ENCODE measurements at places on chromosomes 7 and 10. TPM values are rescaled to one million over a fixed set of nuclear protein-coding genes. Genes with fewer than 3 reads are reported as not detected.
A peak's percentile ranks its signal among the peaks of the same experiment; 100 is the strongest.

The VAX1 gene
- not detected for total RNA-seq

The PON1 gene
- total RNA-seq = 37.4 TPM

The SRRM3 gene
- 1.5 TPM for total RNA-seq

GRCh38 chr7:47588704-47589225 lies 6.9 kb upstream of the TNS3 start:
- peak; percentile 37 for DNase-seq

GRCh38 chr10:49237985-49238384 lies 49.8 kb upstream of the TMEM273 start:
- no peak for DNase-seq

- no peak for DNase-seq
Observed at GRCh38 chr7:100211342-100211780, 8.4 kb upstream of the PVRIG start.

DNA sequence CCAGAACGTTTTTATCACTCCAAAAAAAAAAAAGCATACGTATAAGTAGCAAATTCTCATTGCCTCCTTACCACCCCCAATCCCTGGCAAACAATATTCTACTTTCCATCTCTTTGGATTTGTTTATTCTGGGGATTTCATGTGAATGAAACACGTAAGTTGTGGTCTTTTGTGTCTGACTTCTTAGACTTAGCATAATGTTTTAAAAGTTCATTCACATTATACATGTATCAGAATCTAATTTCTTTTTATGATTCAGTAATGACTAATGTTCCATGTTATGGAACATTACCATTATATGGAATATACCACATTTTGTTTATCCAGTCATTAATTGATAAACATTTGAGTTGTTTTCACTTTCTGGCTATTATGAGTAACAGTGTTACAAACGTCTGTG lies 12.5 kb upstream of the KLHL7 start:
- DNase-seq = no peak

- DNase-seq = peak; percentile 60
Observed at GRCh38 chr7:129188892-129189660, 643 bp downstream of the SMO start.

- DNase-seq = peak; percentile 40
Observed at GRCh38 chr7:90596671-90597562, 796 bp downstream of the CDK14 start.

DNA sequence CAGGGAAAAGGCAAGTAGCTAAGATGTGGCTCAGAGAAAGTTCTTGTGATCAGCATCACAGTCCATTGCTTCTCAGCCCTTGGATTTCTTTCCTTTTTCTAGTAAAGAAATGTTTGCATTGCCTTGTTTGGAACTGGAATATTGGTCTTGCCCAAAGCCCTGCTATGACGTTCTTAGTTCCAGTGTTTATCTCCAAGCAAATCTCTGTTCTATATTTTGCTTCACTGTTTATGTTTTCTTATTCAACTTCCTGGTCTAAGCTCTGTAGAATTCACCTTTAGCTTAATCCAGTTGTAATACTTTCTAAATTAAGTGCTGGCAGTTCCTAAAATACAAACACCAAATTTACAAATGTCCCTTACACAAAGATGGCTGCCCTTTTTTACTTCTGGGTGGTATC lies 88.7 kb upstream of the ZNF438 start:
- no peak for DNase-seq

DNA sequence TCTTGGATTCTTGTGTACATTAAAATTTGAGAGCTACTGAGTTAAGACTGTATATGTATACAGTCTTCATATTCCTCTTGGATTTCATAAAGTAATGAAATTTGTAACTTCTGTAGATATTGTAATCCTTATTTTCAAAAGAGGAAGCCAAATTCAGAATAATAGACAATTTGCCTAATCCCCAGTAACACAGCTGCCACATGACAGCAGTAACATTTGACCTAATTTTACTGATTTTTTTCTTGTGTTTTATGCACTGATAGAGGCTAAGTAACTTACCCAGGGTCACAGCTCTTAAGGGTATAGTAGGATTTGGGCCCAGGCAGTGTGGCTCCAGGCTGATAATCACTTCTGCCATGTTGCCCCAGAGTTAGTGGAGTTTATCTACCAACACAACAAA lies 40.4 kb upstream of the IL6 start:
- DNase-seq = no peak

DNA sequence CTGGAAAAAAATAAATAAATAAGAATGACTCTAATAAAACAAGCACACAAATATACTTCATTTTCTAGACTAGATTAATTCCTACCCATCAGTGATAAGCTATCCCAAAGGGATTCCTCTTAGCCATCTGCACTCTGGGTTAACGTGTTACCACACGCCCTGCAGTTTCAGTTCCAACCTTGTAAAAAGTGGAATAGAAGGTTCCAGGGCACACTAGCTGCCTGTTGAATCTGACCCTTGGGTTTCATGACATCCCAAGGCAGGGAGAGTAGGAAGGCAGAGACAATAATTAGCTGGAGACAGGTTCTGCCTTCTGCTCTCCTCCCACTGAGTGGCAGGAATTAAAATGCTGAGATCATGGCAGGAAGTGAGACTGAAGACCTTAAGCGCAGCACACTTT lies 33.5 kb downstream of the SLC37A3 start:
- no peak for DNase-seq

- DNase-seq = peak; percentile 54
Observed at GRCh38 chr10:102814873-102815661, 22.1 kb downstream of the CYP17A1 start.

DNA sequence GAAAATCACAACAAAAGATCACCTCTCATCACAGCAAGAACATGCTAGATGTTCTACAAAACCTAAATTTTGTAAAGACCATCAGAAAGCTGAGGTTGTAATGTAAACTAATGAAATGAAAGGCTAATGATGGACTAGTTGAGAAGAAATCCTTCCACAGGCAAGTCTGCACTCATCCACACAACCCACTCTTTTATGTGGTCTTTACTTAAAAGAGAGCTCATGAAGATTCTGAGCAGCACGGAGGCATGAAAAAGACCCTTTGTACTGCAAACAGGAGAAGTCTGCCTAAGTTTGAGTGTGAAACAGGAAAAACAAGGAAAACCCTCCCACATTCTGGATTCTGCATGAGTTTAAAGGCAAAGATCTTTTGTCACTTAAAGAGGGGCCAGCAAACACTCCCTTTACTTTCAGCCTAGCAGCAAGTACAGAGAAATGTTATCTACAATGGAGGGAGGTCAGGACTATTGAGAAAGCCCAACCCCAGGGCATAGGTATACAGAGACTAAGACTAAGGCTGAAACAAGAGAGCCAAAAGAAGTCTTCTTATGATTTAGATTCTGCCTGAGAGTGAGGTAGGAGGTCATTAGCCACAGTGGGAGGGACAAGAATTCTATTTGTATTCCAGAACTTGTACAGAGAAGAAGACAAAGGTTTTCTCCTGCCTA lies 521.2 kb upstream of the TEX47 start:
- no peak for DNase-seq

- no peak for DNase-seq
Observed at GRCh38 chr7:30249316-30249715, 35.1 kb upstream of the ZNRF2 start.

DNA sequence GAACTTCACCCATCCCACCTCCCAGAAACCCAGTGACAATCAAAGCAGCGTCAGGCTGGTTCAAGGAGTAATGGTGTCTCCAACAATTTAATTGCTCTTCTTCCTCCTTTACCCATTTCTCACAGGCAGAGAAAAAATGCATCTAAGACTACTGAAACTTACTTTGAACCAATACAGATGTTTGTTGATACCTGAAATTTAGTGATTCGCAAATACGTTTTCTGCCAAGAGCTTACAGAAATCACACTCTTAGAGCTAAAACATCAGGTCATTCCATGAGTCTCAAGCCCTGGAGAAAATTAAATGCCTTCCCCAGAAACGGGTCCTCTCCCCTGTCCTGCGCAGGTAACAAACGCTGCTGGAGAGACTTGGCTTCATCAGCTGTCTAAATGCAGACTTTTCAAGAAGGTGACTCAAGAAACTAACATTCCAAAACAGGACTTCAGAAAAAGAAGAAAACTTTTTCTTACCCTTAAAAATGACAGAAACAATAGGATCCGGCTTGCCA lies 443 bp downstream of the MYOF start:
- DNase-seq = no peak

GRCh38 chr10:87589645-87590051 lies 70.0 kb upstream of the PAPSS2 start:
- DNase-seq = peak; percentile 25

DNA sequence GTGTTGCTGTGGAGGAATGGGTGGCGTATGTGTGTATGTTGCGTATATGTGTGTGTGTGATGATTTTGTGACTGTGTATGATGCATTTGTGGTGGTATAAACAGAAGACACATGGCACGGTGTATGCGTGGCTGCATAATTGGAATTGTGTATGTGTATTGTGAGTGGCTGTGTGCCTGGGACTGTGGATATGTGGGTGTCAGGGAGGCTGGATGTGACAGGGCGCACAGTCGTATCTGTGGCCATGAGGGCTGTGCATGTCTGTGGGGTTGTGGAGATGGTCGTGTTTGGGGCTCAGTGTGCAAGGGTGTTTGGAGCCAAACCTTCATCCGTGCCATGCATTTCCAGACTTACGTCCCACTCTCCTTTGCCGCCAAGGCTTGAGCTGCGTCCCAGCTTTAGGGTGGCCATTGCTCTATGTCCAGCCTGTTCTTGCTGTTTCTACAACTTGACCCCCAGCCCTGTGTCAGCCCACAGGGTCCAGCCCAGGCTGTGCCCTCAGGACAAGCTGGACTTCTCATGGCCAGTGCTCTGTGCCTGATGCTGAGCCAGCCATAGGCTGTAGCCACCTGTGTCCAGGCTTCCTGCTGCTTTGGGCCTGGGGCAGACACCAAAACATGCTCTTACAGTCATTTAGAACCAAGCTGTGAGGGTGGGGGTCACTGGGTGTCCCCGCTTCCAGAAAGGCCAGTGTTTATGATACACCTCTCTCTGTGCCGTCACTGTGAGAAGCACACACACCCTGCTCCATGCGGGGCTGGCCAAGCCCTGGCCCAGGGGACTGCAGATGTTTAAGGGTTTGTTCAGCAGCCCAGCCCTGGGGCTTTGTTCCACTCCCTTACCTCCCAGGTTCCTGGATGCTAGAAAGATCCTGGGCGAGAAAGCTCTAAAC lies 127.6 kb downstream of the NEURL1 start:
- no peak for DNase-seq

DNA sequence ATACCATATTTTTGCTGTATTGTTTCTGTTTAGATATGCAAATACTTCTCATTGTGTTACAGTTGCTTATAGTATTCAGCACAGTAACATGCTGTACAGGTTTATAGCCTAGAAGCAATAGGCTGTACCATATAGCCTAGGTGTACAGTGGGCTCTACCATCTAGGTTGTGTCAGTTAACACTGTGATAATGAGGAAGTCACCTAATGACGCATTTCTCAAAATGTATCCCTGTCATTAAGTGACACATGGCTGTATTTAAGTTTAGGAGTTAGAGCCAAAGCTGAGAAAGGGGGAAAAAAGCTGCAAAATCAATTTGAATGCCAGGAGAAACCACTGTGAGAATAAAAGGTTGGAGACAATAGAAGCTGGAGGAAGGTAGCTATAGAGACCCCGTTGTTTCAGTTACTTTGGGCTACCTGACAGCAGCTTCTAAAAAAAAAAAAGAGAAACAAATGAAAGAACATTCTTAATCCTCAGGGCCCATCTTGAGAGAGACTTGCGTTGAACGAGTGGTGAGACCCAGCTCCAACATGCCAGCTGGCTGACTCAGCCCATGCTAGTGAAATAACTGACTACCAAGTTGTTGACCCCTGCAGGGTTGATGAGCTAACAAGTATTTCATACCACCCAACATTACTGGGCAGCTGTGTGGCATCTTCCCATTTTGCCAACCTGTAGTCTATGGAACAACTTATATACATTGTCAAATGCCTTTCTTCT lies 8.7 kb downstream of the STARD3NL start:
- DNase-seq = no peak

- DNase-seq = peak; percentile 14
Observed at GRCh38 chr7:84637568-84638338, 443.2 kb upstream of the SEMA3A start.
